ENCODE measurements at places on chromosomes 16 and 17.

GRCh38 chr16:10098991-10099390 lies 83.2 kb downstream of the GRIN2A start:
- DNase-seq: no peak

DNA sequence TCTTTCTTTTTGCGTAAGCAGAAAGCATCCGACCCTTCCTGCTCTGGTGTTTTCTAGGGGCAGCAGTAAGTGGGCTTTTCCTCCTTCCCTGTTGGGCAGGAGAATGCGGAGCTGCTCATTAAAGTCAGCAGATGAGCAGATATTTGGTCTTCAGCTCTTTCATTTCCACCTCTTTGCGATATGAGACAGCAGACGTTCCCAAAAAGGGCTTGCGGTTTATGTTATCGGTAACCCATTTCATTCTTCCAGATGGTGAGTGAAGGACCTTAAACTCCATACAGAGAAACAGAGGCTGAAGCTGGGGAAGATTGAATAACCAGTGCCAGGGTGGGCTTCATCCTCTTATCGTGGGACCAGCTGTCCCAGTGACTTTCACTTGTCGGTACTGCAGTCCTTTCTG lies 40.7 kb downstream of the KSR1 start:
- DNase-seq: no peak

DNA sequence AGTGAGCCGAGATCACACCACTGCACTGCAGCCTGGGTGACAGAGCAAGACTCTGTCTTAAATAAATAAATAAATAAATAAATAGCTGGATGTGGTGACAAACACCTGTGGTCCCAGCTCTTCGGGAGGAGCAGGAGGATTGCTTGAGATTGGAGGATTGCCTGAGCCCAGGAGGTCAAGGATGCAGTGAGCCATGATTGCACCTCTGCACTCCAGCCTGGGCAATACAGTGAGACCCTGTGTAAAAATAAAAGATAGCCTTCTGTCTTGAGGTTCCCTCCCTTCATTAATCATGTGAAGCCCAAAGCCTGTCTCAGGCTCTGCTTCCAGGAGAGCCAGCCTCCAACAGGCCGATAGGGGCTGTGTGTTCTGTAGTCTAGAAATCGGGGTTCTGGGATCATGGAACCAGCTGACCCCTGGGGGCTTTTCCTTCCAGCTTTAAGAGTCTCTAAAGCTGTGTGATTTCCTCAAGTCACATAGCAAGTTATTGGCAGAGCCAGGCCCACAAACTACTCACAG lies 34.5 kb upstream of the IL34 start:
- DNase-seq: no peak

GRCh38 chr17:34146440-34147043 lies 108.5 kb upstream of the CCL2 start:
- DNase-seq: peak; percentile 69

DNA sequence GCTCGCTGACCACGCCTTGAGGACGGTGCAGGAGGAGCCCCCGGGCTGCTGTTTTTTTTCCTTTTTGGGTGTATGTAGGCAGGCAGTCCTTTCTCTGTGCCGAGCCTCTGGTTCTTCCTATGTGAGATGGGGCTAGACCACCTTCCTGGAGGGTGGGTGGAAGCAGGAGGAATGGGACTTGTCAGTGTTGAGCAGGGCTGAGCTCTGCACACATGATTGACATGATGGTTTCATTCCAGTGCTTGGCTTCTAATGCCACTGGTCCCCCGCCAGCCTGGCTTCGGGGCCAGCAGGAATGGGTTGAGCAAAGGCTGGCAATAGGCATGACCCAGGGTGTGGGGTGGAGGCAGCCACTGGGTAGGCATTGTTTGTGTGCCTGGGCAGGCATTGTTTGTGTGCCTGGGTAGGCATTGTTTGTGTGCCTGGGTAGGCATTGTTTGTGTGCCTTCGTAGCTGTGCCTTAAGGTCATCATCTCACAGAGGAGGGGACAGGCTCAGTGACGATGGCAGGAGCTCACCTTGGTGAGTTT lies 14.2 kb upstream of the ADCY7 start:
- DNase-seq: no peak

GRCh38 chr17:76265624-76266243 lies 586 bp downstream of the UBALD2 start:
- peak; percentile 55 for DNase-seq

DNA sequence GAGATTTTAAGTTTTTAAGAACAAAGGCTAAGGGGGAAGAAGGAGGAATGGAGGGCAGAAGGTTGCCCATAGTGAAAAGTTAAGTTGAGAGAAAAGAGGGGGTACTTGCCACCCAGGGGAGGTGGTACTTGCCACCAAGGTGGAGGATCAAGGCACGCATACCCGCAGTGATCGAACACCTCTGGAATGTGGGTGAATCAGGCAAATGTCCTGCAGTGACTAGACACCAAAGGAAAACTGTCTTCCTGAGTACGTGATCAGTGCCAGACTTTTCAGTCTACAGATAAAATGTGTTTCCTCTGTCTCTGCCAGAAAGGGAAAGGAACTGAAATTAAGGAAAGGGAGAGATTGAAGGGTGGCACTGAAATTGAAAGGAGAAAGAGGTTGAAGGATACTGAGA lies 2285.3 kb downstream of the TP53TG3F start:
- DNase-seq: no peak

- DNase-seq: no peak
Measured at GRCh38 chr16:51931653-51932052, 615.3 kb downstream of the TOX3 start.
